ENCODE measurements at places on chromosomes 13 and 19.

- no peak for DNase-seq
These were observed 73.8 kb downstream of the CCDC70 start for GRCh38 chr13:51935326-51936171.

DNA sequence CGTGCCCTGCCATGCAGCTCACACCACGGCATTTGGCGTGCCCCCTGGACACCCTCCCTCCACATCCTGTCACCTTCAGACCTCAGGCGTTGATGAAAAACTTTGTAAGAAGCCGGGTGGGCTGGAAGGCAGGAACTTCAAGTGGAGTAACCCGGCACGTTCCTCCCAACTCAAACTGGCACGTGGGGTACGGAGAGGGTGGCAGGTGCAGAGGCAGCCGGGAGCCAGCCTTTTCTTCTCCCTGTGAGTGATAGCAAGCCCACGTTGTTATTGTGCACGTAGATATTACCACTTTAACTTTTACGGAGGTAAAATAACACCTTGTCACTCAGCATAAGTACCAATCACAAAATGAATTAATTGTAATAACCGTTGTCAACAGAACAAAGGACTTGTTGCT, 198.0 kb downstream of the ZNF536 start:
- DNase-seq, result no peak

DNA sequence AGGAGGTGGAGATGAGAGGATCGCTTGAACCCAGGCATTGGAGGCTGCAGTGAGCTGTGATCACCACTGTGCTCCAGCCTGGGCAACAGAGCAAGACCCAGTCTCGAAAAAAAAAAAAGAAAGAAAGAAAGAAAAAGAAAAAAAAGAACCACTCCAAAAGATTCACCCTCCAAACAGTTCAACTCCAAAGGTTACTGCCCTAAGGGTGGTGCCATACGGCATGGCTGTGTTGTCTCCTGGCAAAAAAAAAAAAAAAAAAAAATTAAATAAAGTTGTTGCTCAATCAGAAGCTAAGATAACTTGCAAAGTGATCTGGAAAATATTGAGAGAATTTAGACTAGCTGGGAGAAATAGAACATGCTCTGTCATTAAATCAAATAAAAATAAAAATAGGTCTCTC, 79.5 kb downstream of the KCTD15 start:
- DNase-seq, result no peak

- no peak for DNase-seq
These were observed 8.7 kb upstream of the GGACT start for GRCh38 chr13:100597253-100597652.

GRCh38 chr13:43136920-43137575, 113.7 kb downstream of the DNAJC15 start:
- no peak for DNase-seq

- no peak for DNase-seq
These were observed 7.5 kb downstream of the RAB4B start for GRCh38 chr19:40785526-40785925.

DNA sequence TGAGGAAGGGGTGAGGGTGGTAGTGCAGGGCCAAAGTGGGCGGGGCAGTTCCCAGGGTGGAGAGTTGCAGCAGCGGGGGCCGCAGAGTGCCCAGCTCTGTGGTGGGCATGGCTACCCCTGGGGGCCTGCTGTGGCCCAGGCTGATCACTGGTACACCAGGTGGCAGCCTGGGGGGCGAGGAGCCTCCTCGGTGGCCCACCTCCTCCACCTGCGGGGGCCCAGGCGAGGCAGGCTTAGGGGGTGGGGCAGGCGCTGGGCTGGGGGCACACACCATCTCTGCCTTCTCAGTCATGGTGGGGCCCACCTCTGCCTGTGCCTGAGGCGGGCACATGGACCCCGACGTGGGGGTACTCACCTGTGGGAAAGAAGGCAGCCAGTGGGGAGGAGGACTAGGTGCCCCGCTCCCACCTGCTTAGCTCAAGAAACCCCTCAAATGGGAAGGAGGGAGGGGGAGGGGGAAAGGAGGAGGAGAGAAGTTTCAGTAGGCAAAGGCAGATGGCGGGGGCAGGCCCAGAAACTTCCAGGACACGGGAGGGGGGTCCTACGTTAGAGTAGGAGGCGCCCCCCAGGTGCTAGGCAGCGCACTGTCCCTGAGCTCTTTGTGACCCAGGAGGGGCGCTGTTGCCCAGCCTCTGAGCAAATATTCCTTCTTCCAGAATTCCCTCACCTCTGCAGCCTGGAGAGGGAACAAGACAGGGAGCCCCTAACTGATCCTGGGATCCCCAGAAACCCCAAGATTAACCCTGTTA, 1.6 kb downstream of the LYL1 start:
- no peak for DNase-seq

- DNase-seq, result no peak
These were observed 9.2 kb upstream of the GMIP start for GRCh38 chr19:19652482-19653295.

- no peak for DNase-seq
These were observed 24.5 kb downstream of the RASL11A start for GRCh38 chr13:27295096-27295495.

DNA sequence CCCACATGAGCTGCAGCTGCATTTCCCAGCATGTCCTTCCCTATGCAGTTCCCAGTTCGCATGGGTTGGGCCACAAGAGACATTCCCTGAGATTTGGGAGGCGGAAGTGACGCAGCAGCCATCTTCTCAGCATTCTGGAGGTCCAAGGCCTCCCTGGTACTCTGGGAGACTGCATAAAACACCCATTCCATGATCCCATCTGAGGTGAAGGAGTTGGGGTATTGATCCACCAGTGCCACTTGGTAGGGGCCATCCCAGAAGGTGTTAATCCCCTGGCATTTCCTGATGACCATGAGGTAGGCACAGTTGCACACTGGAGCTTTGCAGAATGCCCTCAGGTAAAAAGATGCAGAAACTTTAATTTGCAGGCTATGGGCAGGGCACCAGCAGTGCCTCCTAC, 25.4 kb downstream of the POP4 start:
- DNase-seq, result no peak
